ENCODE measurements at places on chromosomes 3 and 15.

- no peak for DNase-seq
These were observed 82.3 kb downstream of the IQSEC1 start for GRCh38 chr3:12990781-12991480.

DNA sequence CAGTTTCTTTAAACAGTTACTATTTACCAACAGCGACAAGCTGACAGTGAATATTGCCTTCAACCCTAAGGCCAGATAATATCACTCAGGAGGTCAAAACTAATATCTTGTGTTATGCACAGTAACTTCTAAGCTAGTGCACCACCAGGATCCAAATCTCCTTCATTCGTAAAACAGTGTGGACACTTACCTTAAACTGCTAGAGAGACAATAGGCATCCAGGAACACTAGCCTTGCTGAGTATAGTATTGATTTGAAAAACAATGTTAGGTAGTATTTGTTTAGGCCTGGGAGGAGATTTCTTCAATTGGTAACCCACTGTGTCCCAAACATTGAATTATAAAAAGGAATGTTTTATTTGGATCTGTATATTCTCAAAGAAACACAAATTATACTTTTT lies 707.9 kb upstream of the UBE2E2 start:
- no peak for DNase-seq

DNA sequence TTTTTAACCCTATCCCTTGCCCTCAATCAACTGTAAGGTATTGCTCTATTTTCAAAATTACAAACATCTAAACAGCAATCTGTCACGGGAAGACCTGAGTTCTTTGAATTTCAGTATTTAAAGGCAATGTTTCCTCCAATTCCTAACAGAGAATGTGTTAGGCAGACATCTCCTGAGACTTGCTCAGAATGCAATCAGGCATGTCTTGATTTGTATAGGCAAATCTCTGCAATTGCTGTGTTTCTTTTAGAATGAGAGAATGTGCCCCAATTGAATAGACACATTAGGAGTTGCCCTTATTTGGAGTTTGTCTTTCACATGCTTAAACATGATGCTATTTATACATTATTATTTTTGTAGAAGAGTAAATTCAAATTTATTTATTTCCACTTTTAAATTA lies 205.6 kb downstream of the CADM2 start:
- DNase-seq, result no peak

DNA sequence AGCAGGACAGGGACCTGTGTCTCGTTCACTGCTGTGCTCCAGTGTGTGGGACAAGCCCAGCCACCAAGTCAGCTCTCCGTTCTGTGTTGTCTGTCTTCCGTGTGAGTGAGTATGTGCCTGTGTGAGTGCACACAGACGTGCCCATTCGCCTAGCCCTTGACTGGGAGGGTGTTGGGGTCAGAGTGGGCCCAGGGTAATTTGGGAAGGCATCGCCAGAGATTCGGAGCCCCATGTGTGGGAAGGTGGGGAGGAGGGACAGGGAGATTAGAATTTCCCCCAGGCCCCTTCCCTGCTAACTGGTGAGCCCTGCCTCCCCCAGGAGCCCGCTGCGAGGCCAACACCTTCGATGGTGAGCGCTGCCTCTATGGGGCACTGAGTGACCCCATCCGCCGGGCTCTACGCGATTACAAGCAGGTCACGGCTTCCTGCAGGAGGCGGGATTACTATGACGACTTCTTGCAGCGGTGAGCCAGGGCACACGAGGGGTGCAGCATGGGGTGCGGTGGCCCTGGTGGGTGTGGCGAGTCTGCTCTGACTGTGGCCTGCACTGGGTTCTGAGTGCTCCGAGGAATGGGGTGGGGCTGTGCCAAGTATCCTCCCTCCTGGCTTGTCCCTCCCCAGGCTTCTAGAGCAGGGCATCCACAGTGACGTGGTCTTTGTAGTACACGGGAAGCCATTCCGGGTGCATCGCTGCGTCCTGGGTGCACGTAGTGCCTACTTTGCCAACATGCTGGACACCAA lies 3.1 kb downstream of the ABTB1 start:
- no peak for DNase-seq

GRCh38 chr3:44001072-44001471 lies 240.6 kb upstream of the TOPAZ1 start:
- no peak for DNase-seq
